ENCODE measurements at places on chromosomes 5 and 9.

DNA sequence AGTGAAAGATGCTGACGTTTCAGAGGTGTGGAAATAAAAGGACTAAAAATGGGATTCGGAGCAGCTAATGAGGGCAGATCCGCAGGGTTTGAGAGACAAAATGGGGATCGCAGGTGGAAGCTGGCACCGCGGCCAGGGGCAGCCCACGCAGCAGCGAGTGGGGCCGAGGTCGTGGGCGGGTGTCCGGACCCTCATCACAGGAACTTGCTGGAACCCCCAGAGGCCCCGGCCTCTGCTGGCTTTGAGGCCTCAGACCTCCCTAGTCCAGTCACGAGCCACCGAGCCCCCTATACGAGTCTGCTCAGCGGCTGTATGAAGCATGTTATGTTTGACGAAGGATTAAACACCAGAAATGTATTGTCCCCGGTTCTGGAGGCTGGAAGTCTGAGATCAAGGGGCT is 45.8 kb upstream of the FCN1 start:
- no peak for DNase-seq

DNA sequence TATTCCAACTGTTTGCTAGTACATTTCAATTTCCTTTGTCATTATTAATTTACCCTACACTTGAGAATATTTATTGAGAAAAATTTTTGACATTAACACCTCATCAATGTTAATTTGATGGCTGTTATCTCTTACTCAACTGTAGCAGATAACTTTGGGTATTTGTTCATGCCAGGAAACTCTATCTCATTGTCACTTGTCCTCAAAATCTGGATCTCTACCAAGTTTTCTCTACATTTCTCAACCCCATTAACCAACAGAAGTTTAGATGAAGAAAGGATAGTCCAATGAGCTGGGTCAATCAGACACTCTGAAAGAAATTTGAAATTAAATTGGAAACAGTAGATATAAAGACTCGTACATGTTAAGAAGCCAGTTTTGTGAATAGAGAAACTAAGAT is 395.3 kb downstream of the TUSC1 start:
- DNase-seq = no peak

DNA sequence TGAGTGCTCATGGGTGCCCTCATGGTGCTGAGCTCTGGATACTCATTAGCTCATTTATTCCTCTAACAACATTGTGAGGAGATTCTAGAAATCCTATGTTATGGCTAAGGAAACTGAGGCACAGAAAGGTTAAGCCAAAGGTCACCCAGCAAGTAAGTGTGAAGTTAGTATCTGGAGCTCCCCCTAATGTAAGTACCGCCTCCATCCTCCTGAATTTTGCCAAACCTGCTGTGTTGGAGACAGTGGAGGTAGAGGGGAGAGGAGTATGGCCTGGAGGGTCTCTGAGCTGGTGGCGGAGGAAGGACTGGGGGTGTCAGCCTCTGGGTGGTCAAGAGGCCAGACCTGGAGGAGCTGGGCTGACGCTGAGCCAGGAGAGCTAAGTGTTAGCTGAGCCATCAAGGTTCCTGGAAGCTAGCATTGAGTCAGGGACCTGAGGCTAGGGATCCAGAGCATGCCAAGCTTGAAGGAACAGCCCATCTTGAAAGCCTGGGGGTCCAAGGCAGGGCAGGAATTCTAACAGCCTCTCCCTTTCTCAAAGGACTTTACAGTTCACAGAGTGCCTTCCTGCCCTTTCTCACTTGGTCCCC is 114.8 kb downstream of the RGS3 start:
- DNase-seq = no peak

- DNase-seq = no peak
Measured at GRCh38 chr9:18821788-18822187, 211.2 kb downstream of the SAXO1 start.

DNA sequence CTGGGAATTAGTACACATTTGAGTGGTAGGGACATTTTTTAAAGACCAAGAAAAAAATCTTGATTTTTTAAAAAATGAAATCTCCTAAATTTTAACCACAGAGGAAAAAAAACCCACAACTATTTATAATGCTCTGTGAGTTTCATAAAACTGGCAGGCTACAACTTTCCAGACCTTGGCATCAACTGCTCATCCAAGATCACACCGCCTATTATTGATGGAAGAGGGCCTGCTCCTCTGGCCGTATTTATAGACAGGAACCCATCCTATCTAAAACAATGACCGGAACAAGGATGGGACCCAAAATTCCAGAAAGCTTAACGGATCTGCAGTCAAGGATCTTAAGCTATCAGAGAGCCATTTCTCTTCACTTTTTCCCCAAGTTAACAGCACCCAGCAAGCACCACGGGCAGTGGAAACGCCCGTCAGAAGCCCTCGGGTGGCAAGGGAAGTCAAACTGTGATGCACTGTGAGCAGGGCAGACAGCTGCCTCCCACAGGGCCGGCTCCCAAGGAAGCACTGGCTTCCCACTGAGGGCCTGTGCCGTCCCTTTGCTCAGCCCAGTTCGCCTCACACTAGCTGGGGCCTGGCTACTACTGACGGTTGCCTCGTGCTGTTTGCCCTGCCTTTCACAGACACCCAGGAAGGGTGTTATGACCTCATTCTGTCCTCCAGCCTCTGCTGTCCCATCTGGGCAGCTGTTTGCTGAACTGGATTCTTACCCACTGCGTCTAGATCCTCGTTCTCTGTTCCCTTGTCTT is 62.8 kb downstream of the CDC14B start:
- DNase-seq = no peak

- DNase-seq = no peak
Measured at GRCh38 chr9:124721109-124721906, 49.8 kb downstream of the NR6A1 start.

GRCh38 chr9:134707031-134707680 is 65.6 kb downstream of the COL5A1 start:
- no peak for DNase-seq

DNA sequence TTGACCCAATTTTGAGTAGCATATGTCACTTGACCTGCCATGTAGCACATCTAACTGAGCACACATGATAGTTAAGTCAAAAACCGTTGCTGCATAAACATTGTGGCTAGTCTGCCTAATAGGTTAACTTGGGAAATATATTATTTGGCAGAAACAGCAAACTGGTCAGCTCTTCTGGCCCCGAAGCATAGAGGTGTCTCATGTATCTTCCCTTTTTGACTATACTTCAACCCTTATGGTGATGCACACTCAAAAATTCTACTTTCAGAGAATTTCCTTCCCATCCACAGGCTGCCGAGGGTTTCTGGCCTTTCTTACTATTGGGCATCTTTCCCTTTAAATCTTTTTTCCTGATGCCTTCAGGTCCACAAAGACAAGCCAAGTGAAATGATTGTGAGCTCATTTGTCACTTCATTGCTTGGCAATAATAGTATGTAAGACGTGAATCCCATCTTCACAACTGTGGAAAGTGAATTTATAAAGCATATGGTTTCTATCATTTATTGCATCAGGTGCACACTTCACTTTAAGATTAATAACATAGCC is 41.2 kb downstream of the MOCS2 start:
- no peak for DNase-seq

- DNase-seq = no peak
Measured at GRCh38 chr5:134063188-134063820, 51.2 kb upstream of the TCF7 start.

GRCh38 chr9:80646211-80646610 is 1043.1 kb downstream of the TLE1 start:
- no peak for DNase-seq

All from stimulated activated CD4-positive, alpha-beta T cell treated with anti-CD3 and anti-CD28 coated beads, Interleukin-15, amount 100 ng/mL, for 24 hours (primary cell).